Kasumi-1 (cell line): ENCODE measurements at places on chromosomes 6 and 20.

DNA sequence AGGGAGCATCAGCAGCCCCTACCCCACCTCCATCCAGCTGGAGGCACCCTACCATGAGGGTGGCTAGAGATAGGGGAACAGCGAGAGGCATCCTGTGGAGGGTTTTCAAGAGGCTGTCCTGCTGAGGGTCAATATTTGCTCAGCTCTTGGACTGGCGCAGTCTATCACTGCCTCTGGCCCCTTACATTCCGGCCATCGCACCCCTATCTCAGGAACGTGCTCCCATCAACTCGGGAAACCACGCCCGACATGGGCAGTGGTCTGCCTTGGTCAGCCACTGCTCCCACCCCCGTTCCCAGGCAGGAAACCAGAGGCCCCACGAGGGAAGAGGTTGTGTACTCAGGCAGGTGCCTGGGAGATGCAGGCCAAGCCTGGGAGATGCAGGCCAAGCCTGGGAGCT lies 57.9 kb downstream of the VEGFA start:
- no peak for DNase-seq

GRCh38 chr6:26031595-26032339 lies 55.5 kb upstream of the HFE start:
- DNase-seq: peak; percentile 99

GRCh38 chr6:44064089-44064947 lies 62.9 kb downstream of the MRPL14 start:
- DNase-seq: no peak

DNA sequence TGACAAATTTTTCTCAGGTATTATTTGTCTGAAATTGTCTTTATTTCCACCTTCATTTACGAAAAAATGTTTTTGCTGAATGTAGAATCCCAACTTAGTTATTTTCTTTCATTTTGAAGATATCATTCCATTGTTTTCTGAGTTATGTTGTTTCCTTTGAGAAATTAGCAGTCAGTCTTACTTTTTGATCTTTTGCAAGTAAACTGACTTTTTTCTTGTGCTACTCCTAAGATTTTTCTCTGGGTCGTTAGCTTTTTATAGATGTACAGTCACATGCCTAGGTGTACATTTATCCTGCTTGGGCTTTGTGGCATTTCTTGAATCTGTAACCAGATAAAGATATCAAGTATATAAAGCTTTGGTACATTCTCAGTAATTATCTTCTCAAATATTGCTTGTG lies 29.6 kb upstream of the ASIP start:
- DNase-seq: peak; percentile 17

DNA sequence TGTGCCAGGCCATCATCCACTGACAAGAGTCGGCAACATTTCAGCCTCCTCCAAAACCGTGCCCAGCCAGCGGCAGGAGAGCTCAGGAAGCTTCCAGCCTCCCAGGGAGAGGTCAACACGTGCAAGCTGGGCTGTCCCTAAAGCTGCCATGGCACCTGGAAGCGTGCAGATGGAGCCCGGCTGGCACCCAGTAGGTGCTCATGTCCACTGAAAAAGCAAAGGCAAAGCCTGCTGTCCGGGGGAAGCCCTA lies 14.4 kb upstream of the TLDC2 start:
- no peak for DNase-seq

GRCh38 chr6:143009851-143010250 lies 50.8 kb upstream of the AIG1 start:
- DNase-seq: no peak

- no peak for DNase-seq
Observed at GRCh38 chr20:60372275-60372674, 414.1 kb downstream of the CDH26 start.

DNA sequence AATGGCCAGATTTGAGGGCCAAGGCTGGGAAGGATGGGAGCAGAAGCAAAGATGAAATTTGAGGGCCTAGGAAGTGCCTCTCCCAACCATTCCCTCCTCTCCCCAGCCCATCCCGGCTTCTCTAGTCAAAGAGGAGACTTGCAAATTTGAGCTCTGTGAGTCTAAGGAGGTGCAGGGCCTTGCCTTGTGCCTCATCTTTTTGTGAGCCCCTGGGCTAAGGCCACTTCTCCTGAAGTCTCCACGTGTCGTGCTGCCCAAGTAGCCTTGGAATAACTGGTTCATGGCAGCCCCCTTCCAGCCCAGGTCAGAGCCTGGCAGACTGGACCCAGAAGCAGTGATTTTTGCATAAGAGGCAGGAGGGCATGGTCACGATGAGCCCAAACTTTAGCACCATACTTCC lies 6.7 kb downstream of the PTGIS start:
- DNase-seq: no peak

- no peak for DNase-seq
Observed at GRCh38 chr6:107128175-107128574, 12.9 kb upstream of the BEND3 start.

- peak; percentile 90 for DNase-seq
Observed at GRCh38 chr6:28980852-28981430, 24.2 kb downstream of the ZNF311 start.

DNA sequence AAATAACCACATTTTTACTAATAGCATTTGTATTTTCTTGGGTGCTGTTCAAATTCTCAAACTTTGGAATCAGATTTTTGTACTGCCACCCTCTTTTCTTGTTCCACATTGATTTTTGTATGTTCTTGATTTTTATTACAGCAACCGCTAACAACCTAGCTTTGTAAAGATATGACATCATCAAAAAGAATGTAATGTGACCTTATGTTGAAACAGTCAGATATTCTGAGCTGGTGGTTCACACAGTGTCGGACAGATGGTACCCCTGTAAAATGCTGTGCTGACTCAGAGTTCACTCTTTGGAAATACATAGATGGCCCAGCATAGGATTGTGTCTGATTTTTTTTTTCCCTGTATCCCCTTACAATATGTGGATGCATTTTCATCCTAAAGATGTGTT lies 118.9 kb downstream of the QKI start:
- no peak for DNase-seq

DNA sequence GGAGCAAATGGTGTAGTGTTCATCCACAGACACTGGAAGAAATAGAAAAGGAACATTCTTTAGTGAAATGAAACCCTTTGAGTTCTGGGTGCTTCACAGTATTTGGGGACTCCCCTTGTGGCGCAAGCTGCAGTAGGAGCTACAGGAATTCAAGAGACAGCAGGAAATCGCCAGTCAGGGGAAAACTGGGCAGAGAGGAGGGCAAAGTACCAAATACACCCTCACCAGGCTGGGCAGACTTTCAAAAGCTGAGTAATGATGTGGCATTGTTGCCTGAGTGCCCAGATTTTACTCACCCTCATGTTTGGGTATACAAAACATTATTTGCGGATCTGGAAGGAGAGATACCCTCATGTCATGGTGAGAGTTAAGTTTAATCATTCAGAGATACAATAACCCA lies 97.9 kb downstream of the SOD2 start:
- DNase-seq: no peak

- no peak for DNase-seq
Observed at GRCh38 chr6:23870496-23870895, 255.5 kb upstream of the NRSN1 start.

DNA sequence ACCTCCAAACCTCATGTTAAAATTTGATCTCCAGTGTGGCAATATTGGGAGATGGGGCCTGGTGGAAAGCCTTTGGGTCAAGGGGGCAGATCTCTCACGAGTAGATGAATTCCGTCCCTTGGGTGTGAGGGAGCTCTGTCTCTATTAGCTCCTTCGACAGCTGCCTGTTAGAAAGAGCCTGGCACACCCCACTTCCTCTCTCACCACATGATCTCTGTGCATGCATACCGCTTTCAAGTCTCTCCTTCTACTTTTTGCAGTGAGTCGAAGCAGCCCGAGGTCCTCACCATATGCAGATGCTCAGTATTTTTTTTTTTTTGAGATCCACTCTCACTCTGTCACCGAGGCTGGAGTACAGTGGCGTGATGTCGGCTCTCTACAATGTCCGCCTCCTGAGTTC lies 176.9 kb downstream of the SYNDIG1 start:
- DNase-seq: no peak

DNA sequence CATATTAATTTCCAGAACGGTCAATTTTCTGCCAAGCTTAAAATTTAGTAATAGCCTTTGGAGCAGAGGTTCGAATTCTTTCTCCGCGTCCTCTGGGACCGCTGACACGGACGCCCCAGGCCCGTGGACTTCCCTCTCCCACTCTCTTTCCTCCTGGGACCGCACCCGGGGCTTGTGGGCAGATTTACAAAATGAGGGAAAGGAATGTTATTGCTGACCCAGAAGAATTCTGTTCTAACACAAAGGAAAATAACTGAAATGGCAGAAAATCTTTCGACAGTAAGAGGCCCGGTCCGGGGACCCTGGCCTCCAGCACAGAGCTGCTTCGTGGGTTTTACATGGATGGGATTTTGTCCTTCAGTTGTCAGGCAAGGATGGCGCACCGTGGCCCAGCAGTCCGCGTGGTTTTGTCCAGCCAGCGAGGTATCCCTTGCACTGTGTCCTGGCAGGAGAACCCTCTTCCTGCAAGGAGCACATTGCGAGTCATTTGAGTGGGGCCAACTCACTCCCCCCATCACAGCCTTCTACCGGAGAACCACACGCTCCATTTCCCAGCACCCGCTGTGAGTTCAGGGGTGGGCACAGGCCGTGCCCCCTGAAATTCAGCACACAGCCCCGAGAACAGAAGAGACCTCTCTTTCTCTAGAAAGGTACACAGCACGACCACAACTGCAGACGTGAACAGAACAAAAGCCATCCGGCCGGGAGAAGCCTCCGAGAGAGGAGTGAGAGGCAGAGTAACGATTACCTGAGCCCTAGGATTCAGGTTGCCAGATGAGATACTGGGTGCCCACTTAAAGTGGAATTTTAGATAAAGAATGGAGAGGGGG lies 106.0 kb upstream of the AFDN start:
- no peak for DNase-seq

DNA sequence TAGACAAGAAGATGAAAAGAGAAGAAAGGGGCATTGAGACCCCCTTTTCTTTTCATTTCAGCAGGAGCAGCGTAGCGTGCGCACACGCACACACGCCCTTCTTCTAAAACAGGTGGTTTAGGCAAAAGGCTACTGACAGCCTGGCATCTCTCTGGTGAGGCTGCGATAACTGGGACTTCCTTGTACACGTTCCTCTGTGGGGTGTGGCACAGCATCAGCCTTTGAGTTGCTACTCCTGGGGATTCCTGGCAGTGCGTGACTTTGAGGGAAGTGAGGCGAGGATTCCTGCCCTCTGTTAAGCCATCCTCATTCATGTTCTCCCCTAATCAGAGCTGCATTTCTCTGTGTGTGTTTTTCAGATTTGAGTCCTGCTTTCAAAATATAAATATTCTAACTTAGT lies 94.7 kb downstream of the TMEM170B start:
- DNase-seq: no peak

- peak; percentile 13 for DNase-seq
Observed at GRCh38 chr6:124960757-124961463, 1.3 kb upstream of the RNF217 start.

GRCh38 chr6:15131651-15132061 lies 114.2 kb upstream of the JARID2 start:
- no peak for DNase-seq

DNA sequence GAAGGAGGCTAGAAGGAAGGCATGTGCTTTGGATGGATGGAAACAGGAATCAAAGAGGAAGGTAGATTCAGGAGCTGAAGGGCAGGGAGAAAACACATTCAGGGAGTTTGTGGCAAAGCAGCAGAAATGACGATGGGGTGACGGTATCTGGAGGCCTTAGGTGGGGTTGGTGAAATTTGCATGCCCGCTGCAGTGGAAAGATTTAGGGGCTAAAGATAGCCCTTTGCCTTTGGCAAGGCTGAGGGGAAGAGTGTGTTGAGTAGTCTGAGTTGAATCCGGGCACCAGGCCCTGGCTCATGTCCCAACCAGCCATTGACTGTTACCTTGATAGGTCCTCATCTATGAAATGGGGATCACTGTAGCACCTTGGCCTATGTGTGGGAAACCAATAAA lies 1.3 kb downstream of the GZF1 start:
- DNase-seq: no peak

- DNase-seq: no peak
Observed at GRCh38 chr20:64006902-64007301, 26.0 kb downstream of the PRPF6 start.

GRCh38 chr6:147131532-147132128 lies 72.6 kb upstream of the STXBP5 start:
- peak; percentile 47 for DNase-seq

DNA sequence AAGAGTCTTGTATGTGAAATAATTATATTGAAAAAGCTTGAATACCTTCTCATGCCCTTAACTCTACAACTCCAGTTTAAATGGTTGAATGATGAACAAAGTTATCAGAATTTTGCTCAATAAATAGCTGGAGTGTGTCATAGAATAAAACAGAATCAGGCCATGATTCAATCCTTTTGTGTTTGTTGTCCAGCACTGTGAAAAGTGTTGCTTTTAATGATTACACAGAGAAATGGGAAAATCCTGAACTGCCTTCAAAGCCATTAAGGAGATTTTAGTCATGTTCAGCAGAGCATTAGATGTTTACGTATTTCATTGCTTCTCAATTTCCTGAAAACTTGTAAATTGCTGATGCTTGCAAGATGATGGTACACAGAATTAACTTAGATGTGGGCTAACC lies 262.9 kb upstream of the BTBD3 start:
- no peak for DNase-seq

- no peak for DNase-seq
Observed at GRCh38 chr20:9204979-9205378, 136.1 kb downstream of the PLCB4 start.

DNA sequence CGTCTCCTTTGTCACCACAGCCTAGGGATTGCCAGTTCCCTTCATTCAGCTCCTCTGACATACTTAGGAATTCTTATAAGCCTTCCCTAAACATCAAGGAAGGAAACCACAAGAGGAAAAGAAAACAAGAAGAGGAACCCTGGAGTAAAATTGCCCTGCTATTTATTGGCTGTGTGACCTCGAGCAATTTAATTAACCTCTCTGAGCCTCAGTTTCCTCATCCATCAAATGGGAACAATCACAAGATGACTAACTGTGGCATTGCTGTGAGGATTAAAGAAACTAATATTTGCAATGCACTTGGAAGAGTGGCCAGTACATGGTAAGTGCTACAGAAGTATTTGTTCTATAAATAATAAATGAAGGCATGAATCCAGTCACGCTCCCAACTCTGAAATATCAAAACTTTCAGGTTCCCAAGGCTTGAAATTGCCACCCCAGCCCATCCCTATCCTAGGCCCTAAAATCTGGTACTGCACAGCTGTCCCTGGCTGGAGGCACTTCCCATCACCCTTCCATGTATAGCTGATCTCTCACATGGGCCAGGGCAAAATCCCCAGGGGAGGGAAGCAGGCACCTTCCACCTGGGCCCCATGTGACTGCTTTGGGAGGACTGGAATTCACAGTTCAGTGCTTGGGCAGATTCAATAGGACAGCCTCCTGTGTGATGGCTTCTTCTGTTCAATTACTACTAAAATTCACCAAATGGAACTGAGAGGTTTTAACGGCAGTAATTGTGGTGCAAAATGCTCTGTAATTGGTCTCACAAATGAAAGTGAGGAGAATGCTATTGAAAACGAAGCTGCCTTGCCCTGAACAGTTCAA lies 78.0 kb upstream of the MAFB start:
- DNase-seq: no peak
